ENCODE measurements at places on chromosomes 1 and 21.

DNA sequence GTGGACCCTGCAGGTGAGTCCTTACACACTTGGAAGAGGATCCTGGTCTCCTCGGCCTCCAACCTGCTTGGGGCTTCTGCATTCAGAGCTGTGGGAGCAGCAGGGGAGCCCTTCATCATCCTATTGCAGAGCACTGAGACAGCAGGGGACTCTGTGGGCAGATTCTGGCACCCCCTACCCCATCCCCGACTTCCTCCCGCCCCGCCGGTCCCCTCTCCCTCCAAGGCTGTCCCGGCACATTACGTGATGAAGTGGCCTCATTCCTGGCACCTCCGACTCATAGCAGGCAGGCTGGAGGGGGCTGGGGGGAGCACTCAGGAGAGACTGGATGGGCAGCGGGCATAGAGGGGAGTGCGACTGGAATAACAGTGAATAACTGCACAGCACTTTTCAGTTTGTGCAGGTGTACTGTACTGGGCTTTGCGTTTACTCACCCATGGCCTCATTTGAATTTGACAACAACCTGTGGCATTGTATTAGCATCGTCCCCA, 394.1 kb downstream of the MATN1 start:
- no peaks in the 10 kb centered on the region for H3K27me3 ChIP-seq
- H3K27ac ChIP-seq, result no peak overlapping the region
- no peak overlapping the region for H3K4me3 ChIP-seq
- H3K4me1 ChIP-seq, result no peaks in the 10 kb centered on the region

GRCh38 chr1:94247138-94248094, 10.0 kb upstream of the ARHGAP29 start:
- no peak for DNase-seq
- H3K27me3 ChIP-seq, result no peaks in the 10 kb centered on the region
- H3K27ac ChIP-seq, result peak overlapping the region; percentile 93
- H3K4me1 ChIP-seq, result no peaks in the 10 kb centered on the region

DNA sequence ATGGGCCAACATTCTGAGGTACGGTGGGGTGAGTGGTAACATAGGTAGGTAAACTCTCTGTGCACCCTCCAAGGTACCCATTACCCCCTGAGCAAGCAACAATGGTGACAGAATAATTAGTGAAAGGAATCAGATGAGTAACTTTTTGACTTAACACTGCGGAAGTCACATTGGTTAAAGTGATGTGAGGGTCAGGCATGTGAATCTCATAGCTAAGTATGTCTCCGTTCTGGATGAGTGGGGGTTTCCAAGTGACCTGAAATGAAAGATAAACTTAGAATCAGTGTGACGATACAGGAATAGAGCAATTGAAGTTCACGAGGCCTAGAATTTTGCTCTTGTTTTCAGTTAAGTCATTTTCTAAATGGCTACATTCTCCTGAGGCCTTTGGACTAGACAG, 311.7 kb downstream of the KCTD3 start:
- H3K4me3 ChIP-seq, result no peak overlapping the region
- H3K27me3 ChIP-seq, result no peaks in the 10 kb centered on the region
- no peaks in the 10 kb centered on the region for H3K4me1 ChIP-seq
- DNase-seq, result no peak
- no peak overlapping the region for H3K27ac ChIP-seq
- no peaks in the 10 kb centered on the region for H3K36me3 ChIP-seq

GRCh38 chr1:209822706-209823105, 5.1 kb upstream of the UTP25 start:
- peak overlapping the region; percentile 82 for H3K27ac ChIP-seq
- no peak for DNase-seq
- H3K4me1 ChIP-seq, result no peaks in the 10 kb centered on the region
- H3K36me3 ChIP-seq, result no peaks in the 10 kb centered on the region

DNA sequence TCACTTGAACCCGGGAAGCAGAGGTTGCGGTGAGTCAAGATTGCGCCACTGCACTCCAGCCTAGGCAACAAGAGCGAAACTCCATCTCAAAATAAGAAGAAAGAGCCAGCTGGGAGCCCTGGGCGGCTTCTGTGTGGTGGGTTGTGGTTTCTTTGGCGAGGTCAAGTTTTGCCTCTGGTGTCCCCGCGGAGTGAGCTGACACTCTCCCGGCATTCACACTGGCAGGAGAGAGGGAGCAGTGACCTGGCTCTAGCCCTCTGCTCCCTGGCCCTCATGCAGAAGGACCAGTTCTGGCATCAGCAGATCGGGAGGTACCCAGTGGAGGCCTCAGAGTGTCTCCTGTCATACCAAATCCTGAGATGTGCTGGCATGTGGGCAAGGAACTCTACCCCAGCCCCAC, 81.0 kb upstream of the VAMP3 start:
- H3K36me3 ChIP-seq, result no peaks in the 10 kb centered on the region
- H3K4me3 ChIP-seq, result no peak overlapping the region
- H3K4me1 ChIP-seq, result no peaks in the 10 kb centered on the region

DNA sequence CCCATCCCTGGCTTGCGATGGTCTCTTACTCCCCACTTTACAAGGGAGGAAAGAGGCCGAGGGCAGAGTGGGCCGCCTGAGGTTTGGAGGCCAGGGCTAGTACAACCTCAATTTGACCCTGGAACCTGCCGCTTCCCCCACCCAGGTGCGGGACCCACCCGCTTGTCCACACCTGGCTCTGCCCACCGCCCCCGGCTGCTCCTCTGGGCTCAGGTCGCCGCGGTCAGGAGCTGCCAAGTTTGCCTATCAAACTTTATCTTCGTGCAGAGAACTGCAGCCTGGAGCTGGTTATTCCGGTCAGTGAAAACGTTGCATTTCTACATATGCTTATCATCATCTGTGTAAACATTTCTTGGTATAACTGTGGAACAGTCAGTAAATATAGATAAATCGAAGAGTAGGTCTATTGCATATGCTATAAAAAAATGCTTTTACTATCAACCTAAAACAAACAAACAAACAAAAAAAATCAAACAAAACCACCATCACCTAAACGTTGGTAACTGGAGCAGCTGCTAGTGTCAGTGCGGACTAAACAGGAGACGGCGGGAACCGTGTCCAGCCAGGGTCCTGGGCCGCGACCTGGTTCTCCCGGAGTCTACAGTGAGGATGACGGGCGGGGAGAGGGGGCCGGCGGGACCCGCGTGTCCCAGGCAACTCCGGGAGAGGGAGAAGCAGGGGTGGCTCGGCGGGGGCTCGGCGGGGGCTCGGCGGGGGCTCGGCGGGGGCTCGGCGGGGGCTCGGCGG, 906 bp upstream of the ADARB1 start:
- peak overlapping the region; percentile 95 for H3K27ac ChIP-seq
- H3K36me3 ChIP-seq, result no peaks in the 10 kb centered on the region
- no peaks in the 10 kb centered on the region for H3K27me3 ChIP-seq
- DNase-seq, result no peak

DNA sequence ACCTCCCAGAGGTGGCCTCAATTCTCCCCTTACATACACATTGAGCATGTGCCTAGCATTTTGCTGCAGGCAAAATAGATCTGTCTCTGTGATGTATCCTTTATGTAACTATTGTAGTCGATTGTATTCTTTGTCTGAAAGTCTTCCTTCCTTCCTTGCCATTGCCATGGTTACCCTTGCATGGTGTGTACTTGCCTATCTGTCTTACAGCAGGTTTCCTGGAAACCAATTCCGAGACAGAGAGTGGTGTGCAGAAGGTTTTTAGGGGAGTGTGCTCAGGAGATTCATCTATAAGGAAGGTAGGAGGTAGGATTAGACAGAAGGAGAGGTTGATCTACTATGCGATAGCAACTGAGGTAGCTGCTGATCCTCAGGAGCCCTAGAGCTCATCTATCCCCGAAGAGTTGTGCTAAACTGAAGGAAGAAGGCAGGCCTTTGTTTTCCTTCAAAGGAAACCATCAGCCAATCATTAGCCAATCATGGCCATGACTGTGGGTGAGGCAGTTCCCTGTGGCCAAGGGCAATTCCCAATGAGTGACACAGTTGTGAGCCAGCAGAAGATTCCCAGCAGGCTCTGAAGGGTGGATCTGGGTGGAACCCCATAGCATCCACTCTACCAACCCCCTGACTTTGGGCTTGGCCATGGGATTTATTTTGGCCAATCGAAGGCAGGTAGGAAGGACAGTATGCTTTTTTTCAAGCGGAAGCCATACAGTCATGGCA, 15.0 kb downstream of the CITED4 start:
- no peak overlapping the region for H3K4me3 ChIP-seq
- DNase-seq, result no peak
- no peak overlapping the region for H3K27ac ChIP-seq
- H3K27me3 ChIP-seq, result no peaks in the 10 kb centered on the region

DNA sequence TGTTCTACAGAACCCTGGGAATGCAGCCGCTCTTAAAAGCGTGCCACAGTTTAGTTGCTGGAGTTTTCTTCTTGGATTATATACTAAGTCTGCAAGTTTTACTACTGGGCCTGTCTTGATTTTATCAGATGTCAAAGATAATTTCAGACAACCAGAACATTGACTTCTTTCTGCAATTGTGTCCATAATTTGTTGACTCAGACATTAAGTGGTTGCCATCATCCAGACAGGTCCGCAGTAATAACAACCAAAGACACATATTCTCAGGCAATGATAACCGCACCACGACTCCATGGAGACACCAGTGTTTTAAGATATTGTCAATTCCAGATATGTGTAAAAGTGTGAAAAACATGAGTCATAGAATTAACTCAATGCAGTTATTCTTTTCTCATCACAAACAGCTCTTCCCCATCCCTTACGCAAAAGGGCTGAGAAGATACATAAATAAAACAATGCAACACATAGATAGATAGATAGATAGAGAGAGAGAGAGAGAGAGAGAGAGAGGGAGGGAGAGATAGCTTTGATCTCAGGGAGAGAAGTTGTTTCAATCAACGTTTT, 90.4 kb upstream of the FMN2 start:
- no peaks in the 10 kb centered on the region for H3K36me3 ChIP-seq
- H3K27ac ChIP-seq, result no peak overlapping the region
- peaks cover 3% of the 10 kb centered on the region for H3K4me1 ChIP-seq
- DNase-seq, result no peak

DNA sequence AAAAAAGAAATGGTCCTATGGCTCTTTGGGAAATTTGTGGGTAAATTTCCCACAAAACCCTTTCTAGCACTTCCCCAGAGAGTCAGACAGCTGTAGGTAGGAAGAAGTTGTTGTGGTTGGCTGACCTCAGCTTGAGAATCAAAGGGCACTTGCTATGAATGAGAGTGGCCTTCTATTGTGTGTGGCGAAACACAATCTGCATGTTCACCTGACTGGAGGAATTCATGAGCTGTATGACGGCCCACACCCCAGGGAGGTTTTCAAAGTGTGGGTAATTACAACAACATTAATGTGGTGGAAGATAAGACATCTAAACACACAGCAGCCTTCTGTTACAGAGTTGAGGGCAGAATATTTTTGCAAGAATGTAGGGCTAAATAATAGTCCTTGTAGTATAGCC, 38.8 kb downstream of the NGF start:
- H3K36me3 ChIP-seq, result no peaks in the 10 kb centered on the region
- H3K4me3 ChIP-seq, result no peak overlapping the region
- peaks cover 12% of the 10 kb centered on the region for H3K4me1 ChIP-seq
- peaks cover 14% of the 10 kb centered on the region for H3K27me3 ChIP-seq
- H3K27ac ChIP-seq, result no peak overlapping the region

- DNase-seq, result no peak
- H3K27ac ChIP-seq, result no peak overlapping the region
- no peak overlapping the region for H3K4me3 ChIP-seq
Observed at GRCh38 chr1:75588779-75589475, 22.0 kb downstream of the SLC44A5 start.
